ENCODE measurements at places on chromosomes 7 and 10.

DNA sequence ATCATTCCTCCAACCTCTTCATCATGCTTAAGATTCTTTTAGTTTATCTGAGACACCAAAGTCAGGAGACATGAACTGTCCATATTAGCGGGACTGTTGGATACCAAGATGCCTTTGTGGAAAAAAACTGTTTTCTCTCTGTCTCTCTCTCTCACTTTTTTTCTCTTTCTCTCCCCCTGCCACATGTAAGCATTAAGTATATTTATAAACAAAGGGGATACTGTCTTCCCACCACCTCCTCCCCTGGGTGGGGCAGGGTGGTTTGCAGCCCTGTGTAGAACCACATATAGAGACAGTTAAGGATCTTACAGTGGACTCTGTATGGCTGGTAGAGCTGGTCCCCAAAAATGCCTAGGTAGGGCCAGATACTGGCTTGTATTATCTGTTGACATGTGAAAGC lies 101.3 kb downstream of the GLI3 start:
- no peak for DNase-seq

GRCh38 chr10:104038537-104038936 lies 47.1 kb downstream of the COL17A1 start:
- DNase-seq, result no peak

GRCh38 chr7:131897016-131897789 lies 340.8 kb upstream of the PODXL start:
- no peak for DNase-seq

GRCh38 chr10:66698069-66698468 lies 227.8 kb upstream of the LRRTM3 start:
- no peak for DNase-seq

GRCh38 chr10:122478971-122479370 lies 17.6 kb downstream of the HTRA1 start:
- DNase-seq, result peak; percentile 56

GRCh38 chr7:40546616-40547501 lies 412.1 kb downstream of the SUGCT start:
- no peak for DNase-seq

DNA sequence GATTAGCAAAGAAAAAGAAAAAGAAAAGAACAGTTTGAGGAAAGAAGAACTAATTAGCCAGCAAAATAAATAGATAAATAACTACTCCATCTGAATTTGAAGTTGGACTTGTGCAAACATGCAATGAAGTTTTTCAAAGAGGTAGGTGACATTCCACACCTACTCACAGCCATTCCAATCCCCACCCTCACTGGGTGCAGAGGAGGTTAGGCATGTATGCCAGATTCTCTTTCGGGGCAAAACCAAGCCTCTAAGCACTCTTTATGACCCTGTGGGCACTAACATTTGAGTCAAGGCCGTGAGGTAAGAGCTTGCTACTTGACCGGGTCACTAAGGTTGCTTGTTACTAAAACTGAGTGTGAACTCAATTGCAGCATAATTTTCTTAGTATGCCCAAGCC lies 108.4 kb upstream of the SEMA3A start:
- no peak for DNase-seq

GRCh38 chr10:72319416-72320254 lies 35.1 kb downstream of the DNAJB12 start:
- peak; percentile 66 for DNase-seq

DNA sequence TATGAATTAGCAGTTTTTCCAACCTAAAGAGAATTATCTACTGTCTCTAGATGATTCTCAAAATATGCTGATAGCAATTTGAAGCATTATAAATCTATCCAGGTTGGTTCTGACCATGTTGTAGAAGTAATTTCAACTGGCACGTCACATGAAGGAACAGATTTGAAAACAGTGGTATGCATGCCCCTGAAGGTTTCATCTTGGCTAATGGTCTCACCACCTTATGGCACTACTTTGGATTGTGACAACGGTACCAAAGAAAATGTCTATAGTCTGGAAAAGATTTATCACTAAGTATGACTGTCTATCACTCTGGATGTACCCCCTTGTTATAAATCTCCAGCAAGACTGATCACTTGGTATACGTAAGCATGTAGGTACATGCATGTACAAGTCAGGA lies 723.1 kb upstream of the GALNT17 start:
- no peak for DNase-seq

GRCh38 chr10:50554995-50555568 lies 68.7 kb downstream of the SGMS1 start:
- DNase-seq, result no peak

GRCh38 chr7:17437586-17437985 lies 139.1 kb downstream of the AHR start:
- DNase-seq, result no peak

GRCh38 chr10:32923134-32923533 lies 34.9 kb downstream of the ITGB1 start:
- no peak for DNase-seq

- DNase-seq, result no peak
Observed at GRCh38 chr10:53396876-53397275, 624.3 kb upstream of the MBL2 start.

DNA sequence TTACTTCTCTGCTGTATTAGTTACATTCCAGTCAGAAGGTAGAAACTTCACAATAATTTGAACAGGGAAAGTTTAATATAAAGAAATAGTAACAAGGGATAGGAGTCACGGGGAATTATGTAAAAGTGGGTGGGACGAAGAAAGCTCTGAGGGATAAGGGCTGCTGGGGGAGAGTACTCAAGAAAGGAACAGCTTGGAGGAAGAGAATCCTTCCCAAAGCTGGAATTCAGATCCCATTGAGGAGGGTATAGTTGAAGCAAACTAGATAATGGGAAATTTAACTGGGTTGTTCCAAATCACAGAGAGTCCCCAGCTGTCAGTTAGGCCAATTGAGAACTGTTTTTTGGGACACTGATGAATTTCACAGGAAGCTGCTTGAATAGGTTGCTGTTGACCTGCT lies 53.2 kb upstream of the MACC1 start:
- no peak for DNase-seq

DNA sequence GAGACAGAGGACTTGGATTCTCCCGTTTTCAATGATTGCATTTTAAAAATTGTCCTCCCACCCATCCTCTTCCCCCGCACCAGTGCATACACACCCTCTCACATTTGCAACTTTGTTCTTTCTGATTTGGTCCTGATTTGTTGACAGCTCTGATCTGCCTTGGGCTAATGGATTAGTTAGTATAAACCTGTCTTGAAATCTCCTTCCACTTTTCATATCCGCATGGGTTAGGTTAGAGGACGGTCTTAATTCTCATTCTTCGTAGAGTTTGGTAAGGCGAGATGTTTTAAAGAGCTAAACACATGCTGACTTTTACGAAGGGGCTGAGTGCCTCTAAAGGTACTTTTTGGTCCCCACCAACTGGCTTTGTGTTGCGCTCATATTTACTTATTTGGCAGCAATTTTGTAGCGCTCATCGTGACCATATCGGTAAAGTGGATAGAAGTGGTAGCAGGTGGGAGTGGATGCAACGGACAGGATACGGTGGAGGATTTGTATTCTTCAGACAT lies 1.1 kb downstream of the AHR start:
- no peak for DNase-seq

- peak; percentile 89 for DNase-seq
Observed at GRCh38 chr10:114173921-114174694, at the start of gene CCDC186. TSS of gene CCDC186 (minus strand) at chr10:114174203. CDS start at chr10:114163268, 10,935 bp downstream.

DNA sequence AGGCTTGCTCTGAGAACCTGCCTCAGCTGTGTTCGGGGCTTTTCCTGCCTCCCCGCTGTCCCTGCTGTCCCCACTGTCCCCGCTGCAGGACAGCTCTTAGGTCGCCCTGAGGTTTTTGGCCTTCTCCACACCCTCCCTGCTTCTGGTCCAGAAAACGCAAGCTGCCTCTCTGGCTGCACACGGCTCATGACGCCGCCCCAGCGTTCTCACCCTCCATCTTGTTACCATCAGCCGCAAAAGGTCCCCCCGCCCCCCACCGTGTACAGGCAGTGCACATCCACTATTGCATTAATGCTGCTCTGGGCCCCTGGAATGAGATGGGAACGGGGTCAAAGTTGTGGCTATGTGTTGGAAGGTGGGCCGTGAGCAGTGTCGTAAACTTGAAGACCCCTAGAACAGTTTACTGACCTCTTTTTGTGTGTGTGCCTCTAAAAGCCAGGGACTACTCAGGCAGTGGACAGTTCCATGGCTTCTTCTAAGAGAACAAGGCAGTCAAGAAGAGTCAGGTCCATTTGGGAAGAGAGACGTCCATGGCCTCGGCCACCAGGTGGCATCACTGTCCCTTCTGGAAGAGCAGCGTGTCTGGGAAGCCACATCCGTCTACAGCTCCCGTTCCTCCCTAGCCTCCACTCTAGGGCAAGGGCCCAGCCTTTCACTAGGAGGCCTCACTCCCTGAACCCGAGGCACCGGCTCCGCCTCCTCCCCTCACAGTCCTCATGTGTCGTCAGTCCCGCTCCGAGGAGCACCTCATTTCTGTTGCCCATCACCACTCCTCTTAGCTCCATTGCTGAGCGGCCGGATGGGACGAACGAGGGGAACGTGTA lies 38.5 kb upstream of the MKRN1 start:
- DNase-seq, result peak; percentile 72

- DNase-seq, result no peak
Observed at GRCh38 chr7:142964502-142965246, 2.5 kb upstream of the KEL start.

DNA sequence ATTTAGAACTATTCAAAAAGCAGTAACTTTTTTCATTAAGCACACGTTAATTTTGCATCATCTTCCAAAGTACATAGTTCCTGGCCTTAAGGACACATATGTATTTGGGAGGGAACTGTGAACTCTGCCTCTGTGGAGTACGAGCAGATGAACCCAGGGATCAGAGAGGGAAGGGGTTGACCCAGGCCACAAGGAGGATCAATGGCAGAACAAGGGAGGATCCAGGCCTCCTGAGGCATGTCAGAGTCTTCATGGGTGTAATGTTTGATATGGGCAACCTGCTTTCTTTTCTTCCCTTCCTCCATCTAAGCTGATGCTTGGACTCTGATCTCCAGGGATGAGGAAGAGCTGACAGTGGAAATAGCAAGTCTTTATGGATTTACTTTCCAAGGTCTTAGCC lies 164.0 kb downstream of the SH2D4B start:
- DNase-seq, result no peak

GRCh38 chr10:16820421-16820820 lies 3.2 kb upstream of the RSU1 start:
- no peak for DNase-seq

DNA sequence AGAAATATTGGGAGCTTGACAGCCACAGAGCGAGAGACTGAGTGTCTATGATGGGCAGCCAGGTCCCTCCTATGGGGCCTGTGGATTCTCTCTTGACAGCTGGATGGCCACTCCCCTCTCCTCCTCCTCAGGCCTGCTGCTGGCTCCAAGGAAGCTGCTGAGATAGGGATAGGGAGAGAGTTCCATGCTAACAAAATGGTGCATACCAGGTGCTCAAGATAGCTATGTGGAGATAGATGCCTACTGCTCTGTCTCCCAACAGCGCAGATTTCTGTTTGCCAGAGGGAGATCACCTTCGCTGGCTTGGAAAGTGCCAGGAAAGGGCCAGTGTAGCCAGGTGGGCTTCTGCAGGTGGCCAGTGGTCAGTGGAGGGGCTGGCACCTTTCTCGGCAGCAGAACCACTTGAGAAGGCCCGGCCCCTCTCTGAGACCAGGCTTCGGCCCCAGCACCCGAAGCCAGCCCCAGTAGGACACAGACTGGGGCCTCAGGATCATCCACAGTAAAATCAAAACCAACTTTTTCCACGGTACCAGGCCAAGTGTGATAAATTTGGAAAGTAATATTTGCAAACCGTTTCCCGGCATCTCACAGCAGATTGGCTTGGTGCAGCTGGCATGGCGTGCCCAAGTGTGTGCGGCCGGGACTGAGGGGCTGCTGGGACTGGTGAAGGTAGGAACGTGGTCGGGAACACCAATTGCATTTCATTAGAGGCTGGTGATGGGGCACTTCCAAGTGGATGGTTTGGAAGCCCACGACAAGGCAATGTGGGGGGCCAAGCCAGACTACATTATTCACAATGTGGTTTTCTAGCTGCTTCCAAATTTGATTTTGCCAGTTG lies 139.6 kb downstream of the PTPN20 start:
- DNase-seq, result no peak

- DNase-seq, result no peak
Observed at GRCh38 chr7:19107356-19108146, 9.9 kb downstream of the TWIST1 start.

GRCh38 chr7:49125246-49125645 lies 200.9 kb downstream of the CDC14C start:
- DNase-seq, result no peak

DNA sequence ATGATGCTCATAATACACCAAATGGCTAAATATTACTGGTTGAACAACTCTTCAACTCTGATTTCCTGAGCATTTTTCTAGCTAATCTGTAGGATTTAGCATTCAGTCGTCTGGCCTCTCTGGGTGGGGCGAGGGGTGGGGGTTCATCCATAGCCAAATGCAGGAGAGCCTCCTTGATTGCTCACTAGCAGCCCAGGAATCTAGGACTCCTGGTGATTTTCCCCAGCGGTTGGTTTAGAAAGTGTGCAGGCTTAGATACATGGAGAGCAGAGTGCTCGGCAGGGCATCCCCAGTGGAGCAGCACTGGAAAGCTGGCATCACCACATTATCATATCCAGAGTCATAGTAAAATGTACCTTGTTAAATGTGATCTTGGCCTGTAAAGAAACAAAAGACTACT lies 136.1 kb downstream of the DYNC1I1 start:
- DNase-seq, result no peak

- no peak for DNase-seq
Observed at GRCh38 chr7:100538348-100538653, 702 bp upstream of the AGFG2 start.

DNA sequence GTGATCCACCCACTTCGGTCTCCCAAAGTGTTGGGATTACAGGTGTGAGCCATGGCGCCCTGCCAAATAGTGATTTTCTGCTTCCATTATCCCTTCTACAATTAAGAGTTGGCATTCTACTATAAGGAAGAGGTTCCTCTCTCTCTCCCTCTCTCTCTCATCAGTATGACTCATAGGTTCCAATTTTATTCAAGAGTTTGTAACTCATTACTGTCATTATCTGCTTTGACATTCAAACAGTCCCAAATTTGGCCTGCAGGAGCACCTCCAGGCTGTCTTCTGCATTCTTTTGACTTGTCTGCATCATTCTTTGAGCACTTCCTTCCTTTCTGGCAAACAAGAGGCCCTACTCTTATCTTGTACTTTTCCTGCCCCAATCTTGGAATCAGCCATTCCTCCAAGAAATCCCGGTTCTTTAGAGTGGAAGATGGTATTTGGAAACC lies 33.2 kb upstream of the CALU start:
- no peak for DNase-seq

DNA sequence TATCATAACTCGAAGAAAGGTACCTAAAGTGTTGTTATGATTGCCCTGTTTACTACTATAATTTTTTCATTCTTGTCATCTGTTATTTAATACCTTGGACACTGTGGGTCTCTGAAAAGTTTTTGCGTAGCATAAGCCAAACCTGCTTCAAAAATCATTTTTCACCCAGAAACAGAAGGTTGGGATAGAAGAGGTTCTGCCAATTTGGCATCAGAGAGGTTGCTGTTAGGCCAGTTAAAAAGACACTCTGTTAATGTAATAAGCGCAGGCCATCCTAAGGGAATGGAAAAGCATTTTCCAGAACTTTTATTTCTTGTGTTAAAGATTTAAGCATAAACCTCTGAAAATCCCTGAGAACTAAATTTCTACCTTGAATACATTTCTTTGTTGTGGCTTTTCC lies 212.2 kb downstream of the BMPER start:
- DNase-seq, result no peak
